ENCODE measurements at places on chromosomes 12 and 14. TPM values are rescaled to one million over a fixed set of nuclear protein-coding genes. Genes with fewer than 3 reads are reported as not detected.

DNA sequence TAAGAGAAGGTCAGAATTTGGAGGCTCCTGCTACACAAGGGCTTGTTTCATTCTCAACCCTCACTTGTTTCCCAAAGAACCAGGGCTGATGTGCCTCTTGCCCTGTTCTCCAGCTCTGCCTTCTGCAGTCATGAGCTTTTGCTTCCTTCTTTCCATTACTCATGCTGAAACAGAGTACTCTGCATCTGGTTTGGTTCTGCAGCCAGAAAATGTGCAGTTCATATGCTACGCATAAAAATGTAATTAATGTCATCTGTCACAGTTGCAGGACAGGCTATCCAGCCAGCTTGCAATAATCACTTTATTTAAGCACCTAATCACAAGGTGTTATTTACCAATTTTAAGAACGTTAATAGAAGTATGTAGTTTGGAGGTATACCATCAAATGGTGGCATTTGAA lies 150.2 kb downstream of the SRGAP1 start:
- no peak for DNase-seq

The TMEM263 gene
- 35.8 TPM for total RNA-seq

DNA sequence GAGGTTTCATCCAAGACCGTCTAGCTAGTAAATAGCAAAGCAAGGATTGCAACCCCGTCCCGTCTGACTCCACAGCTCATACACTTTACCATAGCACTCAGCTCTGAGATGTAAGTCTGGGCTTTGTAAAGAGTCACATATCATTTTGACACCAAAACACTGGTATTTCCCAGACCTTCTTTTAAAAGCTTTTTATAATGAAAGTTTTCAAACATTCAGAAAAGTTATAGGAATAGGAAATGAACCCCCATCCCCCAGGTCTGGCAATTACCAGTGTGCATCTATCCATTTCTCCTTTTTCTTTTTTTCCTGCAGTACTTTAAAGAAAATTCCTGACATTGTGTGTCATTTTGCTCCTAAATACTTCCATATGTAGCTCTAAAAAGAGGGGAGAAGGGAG lies 183.6 kb upstream of the CCND2 start:
- DNase-seq, result no peak

DNA sequence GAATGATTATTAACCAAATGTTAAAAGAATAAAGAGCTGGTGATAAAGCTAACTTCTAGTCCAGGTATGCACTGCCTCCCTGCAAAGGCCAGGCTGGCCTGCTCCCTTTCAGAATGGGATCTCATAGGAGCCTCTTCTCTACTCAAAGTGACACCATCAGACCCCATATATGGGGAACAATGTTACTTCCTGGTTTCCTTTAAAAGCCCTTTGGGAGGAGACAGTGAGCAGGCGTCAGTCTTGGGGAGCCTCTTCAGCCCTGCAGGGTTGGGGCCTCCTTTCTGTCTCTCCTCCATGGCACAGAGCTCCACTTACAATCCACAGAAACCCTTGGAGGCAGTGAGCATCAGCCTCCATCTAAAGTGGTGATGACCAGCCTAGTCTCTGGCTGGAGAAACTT lies 17.3 kb upstream of the GPRC5A start:
- DNase-seq, result no peak

Measured in left ventricle myocardium inferior (tissue), 1 donor.